Right renal cortex interstitium (tissue), 3 donors: ENCODE measurements at places on chromosomes 12 and 14. TPM values are rescaled to one million over a fixed set of nuclear protein-coding genes. Genes with fewer than 3 reads are reported as not detected.

SLC38A4 gene
- 29.6 TPM for polyA plus RNA-seq

PRR4 gene
- polyA plus RNA-seq: 5.6 TPM

ANO4 gene
- polyA plus RNA-seq: 1.1 TPM

C14orf132 gene
- 31.1 TPM for polyA plus RNA-seq

RGS6 gene
- 0.80 TPM for polyA plus RNA-seq

GRCh38 chr12:98213556-98213955 is 301.8 kb upstream of the TMPO start:
- DNase-seq: no peak

- DNase-seq: no peak
Observed at GRCh38 chr14:89477391-89477790, 60.4 kb upstream of the FOXN3 start.

GRCh38 chr12:11446372-11446771 is 51.0 kb upstream of the PRB2 start:
- no peak for DNase-seq

DNA sequence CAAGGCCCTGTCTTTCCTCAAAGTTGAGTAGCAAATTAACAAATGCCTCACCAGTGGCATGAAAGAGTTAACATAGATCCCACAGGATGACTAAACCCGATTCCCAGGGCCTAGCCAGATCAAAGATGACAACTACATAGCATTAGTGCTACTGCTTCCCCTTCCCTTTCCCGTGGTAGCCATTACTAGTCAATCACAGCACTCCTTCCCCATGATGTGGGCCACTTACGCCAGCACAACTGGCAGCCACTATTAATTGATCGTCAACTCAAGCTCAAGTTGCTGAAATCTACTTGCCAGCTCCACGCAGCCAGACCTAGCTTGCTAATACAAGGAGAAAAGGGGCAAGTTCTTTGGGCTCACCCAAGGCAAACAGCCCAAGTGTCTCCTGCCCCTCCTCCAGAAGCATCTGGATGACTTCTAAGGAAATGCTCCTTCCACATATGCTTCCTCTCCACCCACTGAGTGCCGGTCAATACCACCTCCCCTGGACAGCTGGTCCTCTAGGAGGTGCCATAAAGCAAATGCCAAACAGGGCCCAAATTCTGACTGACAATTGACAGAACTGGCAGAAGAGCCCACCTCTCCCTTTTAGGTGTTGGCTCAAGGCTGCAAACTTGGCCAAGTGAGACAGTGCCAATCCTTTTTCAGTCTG is 72.6 kb downstream of the NUAK1 start:
- DNase-seq: no peak

GRCh38 chr14:68934066-68934465 is 45.0 kb downstream of the ACTN1 start:
- no peak for DNase-seq

DNA sequence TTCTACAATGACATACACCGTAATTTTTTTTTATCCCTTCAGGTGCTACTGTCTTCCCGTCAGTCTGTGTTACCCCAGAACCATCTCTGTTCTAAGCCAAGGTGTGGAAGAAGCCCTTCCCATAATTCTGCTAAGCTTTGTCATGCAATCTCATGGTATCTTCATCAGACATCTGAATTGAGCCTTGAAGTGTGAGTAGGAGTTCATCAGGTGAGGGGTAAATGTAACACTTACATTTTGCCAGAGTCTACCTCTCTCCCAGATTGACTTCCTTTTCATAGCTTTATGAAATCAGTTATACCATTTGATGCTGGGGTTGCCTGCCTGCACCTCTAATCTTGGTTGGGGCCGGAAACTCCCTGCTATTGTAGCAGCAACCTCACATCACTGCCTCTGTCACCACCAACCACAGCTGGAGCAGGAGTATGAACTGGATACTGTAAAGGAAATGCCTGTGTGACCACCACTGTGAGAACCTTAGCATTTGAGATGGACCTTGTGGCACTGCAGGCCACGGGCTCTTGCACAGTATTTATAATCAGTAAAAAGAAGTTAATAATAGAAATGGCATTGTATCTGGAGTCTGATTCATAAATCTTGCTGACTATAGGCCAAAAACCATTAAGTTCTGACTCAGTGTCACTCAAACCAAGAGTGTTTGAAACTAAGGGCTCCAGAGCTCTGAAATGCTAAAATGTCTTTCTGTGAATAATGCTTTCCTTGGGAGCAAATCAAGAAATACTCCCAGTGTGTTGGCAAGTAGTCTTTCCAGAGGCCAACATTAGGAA is 58.7 kb upstream of the STK38L start:
- DNase-seq: no peak

GRCh38 chr12:1826401-1826800 is 6.0 kb downstream of the LRTM2 start:
- no peak for DNase-seq

DNA sequence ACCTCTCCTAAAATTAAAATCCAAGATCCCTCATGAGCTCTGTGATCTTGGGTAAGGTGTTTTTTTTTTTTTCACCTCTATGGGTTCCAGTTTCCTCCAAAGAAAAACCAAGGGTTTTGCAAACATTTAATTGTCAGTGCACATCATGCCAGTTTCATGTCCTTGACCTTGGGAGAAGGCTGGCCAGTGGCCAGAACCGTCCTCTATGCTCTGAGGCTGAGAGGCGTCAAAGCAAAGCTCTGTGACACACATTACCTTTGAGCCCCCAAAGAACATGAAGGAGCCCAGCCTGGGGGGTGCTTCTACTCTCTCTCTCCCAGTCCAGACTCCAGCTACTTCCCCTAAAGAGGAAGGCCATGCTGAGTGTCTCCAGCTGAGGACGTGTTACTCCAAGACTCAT is 145.5 kb upstream of the TMEM132C start:
- DNase-seq: no peak

GRCh38 chr12:89180496-89180895 is 171.8 kb downstream of the DUSP6 start:
- DNase-seq: no peak

DNA sequence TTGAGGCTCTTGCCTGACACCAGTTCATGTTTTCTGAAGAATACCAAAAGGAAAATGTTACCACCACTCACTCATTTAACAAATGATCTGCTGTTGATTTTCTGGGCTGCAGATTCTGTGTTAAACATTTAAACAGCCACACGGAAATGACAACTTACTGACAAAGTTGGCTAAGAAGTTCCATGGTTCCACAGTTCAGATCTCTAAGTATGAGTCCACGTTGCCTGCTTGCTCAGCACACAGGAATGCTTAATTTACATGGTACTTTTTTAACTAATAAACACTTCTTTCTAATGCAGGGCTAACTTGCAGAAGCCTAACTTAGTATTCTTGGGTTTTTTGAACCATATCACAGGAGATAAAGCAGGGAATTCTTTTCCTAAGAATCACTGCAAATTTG is 34.7 kb downstream of the PTGER2 start:
- no peak for DNase-seq

DNA sequence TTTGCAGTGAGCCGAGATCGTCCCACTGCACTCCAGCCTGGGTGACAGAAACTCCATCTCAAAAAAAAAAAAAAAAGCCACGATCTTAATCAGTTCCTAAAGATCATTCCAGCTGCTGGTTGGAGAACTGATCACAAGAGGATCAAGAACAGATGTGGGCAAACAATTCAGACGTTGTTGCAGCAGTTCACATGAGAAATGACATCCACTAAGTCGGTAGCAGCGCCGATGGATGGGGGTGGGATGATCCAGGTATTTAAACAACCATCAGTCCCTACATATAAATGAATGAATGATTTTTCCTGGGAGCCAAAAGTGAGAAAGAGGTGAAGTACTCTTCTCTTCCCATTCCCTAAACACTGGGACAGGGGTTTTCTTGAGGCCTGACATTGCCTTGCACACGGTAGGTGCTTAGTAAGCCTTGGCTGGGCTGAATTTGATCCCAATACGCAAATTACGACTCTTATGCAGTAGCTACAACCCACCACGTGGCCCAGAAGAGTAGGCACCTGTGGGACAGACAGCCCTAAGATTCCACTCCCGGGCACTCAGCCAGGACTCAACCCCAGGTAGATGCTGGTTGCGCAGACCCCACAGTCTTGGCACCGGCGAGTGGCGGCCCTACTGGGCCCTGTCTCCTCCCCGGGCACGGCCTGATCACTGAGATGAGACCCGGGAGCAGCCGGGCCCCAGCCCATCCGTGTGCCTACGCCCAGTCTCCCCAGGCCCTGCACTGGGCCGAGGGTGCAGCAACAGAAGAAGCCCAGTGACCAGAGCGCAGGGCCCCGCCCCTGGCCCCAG is 565 bp downstream of the SPRYD3 start:
- no peak for DNase-seq
